Astrocyte (in vitro differentiated cells and primary cell): ENCODE measurements at places on chromosomes 3 and 15. TPM values are rescaled to one million over a fixed set of nuclear protein-coding genes. Genes with fewer than 3 reads are reported as not detected.

DNA sequence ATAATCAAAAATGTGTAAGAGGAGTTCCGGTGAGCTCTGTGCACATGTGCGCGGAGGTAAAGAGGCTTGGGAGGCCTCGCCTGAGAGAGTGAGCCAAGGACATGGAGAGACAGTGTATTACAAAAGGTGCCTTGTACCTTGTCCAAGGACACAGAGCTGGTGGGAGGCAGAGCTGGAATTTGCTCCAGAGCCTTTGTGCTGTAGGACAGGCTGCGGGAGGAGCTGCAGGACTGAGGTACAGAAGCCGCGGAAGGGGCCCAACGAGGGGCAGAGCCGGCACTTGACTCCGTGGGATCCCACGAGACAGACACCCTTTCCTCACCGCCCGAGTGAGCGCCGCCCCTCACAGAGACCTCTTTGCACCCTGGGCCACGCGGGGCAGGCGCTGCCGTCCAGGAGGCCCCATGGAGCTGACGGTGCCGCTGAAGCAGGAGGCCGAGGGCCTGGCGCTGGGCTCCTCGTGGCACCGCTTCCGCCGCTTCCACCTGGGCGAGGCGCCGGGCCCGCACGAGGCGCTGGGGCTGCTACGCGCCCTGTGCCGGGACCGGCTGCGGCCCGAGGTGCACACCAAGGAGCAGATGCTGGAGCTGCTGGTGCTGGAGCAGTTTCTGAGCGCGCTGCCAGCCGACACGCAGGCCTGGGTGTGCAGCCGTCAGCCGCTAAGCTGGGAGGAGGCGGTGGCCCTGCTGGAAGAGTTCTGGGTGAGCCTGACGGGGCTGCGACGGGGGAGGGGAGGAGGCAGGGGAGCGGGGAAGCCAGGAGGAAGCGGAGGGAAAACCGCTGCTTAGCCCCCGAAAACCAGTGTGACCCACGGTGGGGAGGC lies 68.7 kb downstream of the SLTM start:
- H3K27me3 ChIP-seq, result no peaks in the 10 kb centered on the region
- peaks cover 4% of the 10 kb centered on the region for H3K4me1 ChIP-seq
- no peak overlapping the region for H3K27ac ChIP-seq
- H3K36me3 ChIP-seq, result no peaks in the 10 kb centered on the region

- no peak overlapping the region for H3K4me3 ChIP-seq
- peaks cover under 1% of the 10 kb centered on the region for H3K4me1 ChIP-seq
- DNase-seq, result no peak
- H3K27ac ChIP-seq, result no peak overlapping the region
These were observed 50.6 kb downstream of the ARHGEF3 start for GRCh38 chr3:56751056-56751707.

The COLQ gene
- total RNA-seq, result 1.2 and 1.7 TPM in 2 replicates

GRCh38 chr3:191397771-191398170 lies 63.2 kb upstream of the PYDC2 start:
- H3K27ac ChIP-seq, result no peak overlapping the region
- H3K4me1 ChIP-seq, result no peaks in the 10 kb centered on the region
- peaks cover 16% of the 10 kb centered on the region for H3K36me3 ChIP-seq
- no peaks in the 10 kb centered on the region for H3K27me3 ChIP-seq
